ENCODE measurements at places on chromosomes 16 and 17. TPM values are rescaled to one million over a fixed set of nuclear protein-coding genes. Genes with fewer than 3 reads are reported as not detected.

GRCh38 chr17:59355702-59356325 lies 24.4 kb downstream of the YPEL2 start:
- no peak for DNase-seq

DNA sequence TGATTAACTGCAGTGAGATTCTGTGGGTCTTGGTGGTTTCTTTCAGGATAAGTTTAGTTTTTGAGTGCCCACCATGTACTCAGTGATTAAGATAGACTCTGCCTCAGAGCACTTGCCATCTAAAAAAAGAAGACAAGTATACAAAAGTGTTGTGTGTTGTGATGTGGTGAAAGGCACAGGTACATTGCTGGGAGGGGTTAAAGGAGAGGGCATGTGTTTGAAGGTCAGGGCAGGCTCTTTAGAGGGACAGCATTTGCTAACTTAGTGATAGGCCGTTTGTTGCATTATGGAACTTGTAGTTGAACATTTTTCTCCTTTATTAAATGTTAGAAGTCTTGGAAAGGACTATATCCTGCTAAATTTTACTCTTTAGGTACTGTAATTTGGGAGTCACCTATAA lies 26.5 kb downstream of the SF3B3 start:
- DNase-seq, result no peak

DNA sequence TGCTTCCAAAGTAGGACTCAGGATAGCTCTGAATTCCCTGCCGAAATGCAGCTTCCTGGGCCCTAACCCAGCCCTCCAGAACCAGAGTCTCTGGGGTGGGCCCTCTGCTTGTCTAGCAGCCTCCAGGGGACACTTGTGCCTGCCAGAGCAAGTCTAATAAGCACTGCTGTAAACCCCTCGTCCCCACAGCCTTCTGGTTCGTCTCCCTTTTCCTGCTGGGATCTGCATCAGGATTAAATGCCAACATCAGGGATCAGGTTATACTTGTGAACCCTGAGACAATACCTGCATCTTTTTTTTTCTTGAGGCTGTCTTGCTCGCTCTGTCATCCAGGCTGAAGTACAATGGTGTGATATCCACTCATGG lies 282.0 kb downstream of the SEC14L1 start:
- no peak for DNase-seq

GRCh38 chr16:11871193-11871592 lies 19.9 kb upstream of the RSL1D1 start:
- no peak for DNase-seq

The ABCC12 gene
- total RNA-seq, result not detected

Data from Panc1 (cell line).